ENCODE measurements at places on chromosomes 3 and 15. TPM values are rescaled to one million over a fixed set of nuclear protein-coding genes. Genes with fewer than 3 reads are reported as not detected.

CCR8 gene
- not detected for total RNA-seq

GLDN gene
- not detected for total RNA-seq

TNFAIP8L3 gene
- total RNA-seq: 49.9 TPM

CEP152 gene
- total RNA-seq: 3.6 TPM

GOLGA6D gene
- not detected for total RNA-seq

MESP1 gene
- total RNA-seq: 0.14 TPM

PSTPIP1 gene
- total RNA-seq: 0.51 TPM

NANOGP8 gene
- not detected for total RNA-seq

CHRD gene
- total RNA-seq: 0.34 TPM

- DNase-seq: peak; percentile 74
These were observed 28.8 kb downstream of the TMED3 start for GRCh38 chr15:79339588-79340314.

- DNase-seq: no peak
These were observed 472.7 kb upstream of the ARL6 start for GRCh38 chr3:97291901-97292300.

GRCh38 chr3:187367561-187368103 lies 553 bp upstream of the RTP4 start:
- DNase-seq: no peak

GRCh38 chr3:23071758-23072157 lies 131.4 kb upstream of the UBE2E2 start:
- no peak for DNase-seq

GRCh38 chr15:78146425-78147154 lies 2.6 kb upstream of the IDH3A start:
- no peak for DNase-seq

DNA sequence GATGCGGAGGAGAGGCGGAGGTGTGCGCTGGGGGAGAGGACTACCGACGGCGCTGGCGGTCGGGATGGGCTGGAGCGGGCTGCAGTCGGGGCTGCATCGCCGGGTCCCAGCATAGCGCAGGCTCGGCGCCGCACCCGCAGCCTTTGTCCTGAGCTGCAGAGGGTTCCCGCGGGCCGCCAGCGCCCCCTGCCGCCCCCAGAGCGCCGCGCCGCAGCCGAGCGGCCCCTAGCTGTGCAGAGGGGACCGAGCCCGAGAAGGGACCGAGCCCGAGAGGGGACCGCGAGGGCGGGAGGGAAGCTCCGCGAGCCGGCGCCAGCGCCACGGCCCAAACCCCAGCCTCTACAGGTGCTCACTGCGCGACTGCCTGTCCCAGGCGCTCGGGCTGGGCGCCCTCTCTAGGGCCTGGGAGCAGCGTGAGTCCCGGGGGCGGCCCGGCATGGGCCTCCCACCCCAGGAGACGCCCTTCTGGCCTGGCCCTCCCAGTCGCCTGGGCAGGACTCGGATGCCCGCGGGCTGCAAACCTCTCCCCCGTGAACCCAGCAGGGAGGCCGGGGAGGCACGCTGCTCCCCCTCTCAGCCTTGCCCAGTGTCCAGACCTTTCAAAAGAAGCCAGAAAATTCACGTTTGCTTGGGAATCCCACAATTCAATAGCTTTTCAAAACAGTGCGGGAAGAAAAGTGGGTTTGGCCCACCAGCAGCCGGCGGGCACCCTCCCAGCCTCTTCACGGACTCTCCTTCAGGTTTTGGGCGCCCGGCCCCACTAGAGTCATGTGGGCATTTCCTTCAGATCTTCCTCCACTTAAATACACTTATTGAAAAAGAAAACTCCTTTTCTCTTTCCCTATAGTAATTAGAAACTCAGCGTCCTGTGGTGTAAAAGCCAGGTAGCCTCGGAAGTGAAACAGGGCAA lies 134.7 kb downstream of the TPRA1 start:
- DNase-seq: peak; percentile 75

DNA sequence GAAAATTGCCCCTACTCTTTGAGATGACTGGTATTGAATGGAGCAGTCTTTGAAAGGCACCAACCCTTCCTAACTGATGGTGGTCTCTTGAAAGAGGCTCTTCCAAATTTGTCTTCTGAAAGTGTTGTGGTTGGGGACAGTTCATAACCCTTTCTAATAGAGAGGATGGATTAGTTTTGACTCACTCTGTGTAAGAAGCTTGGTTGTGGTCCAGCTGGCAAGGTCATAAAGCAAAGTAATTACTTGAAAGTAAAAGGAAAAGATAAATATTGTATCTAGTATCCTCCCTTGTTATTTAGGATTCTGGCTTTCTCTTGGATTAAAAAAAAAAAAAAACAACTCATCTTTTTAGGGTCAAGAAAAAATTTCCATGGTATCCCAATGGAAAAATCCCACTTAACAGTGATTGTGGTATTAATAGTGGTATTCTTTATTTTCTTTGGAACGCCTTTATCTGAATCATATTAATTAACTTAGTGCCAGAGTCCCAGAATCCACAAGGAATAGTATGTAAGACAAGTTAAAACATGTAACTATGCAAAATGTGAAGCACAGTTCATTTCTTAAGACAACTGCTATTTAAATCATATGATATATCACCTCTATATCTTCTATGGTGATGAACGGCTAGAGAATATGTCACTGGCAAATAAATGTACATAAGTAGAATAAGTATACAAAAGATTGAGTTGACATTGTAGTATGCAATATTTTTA lies 469.3 kb upstream of the CDIN1 start:
- no peak for DNase-seq

DNA sequence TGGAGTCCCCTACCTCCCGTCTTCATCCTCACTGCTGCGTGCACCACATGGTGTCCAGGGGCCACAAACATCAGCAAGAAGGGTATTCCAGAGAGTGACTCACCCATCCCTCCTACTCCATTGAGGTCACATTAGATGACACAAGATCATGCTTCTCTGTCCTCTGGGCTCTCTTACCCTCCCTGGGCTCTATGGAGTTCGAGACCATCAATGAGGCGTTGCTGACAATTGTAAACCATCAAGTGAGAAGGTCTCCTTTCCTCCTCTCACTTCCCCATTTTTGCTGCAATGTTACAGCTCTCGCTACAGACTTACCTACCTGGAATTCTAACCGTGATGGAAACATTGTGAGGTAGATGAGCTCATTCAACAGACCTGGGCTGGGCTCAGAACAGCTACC lies 51.7 kb downstream of the HMCES start:
- no peak for DNase-seq

DNA sequence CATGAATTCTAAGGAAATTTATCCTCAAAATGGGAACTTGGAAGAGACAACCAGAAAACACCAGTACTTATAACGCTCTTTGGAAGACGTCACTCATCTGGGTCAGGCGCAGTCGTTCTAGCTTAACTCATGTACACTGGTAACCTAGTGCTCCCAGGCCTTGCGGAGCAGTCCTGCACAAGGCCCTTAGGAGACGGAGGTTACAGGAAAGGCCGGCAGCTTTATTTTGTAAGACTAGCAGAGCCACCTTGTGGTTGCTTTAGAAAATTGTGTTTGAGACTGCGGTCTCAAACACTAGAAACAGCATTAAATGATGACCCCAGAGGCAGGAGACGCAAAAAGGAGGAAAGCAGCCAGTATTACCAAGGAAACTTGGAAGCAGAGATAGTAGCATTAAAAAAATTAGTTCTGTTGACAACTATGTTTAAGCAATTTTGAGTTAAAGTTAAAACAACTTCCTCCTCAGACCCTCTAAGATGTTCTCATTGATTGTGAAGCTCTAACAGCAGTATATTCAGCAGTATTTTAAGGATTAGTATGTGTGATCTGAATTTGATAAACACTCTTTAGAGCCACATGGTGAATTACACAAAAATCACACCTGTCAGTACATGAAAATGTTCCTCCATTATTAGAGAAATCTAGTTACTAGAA lies 141.9 kb upstream of the C2CD4B start:
- DNase-seq: peak; percentile 86

GRCh38 chr15:56754772-56755370 lies 21.6 kb upstream of the ZNF280D start:
- DNase-seq: no peak
